ENCODE measurements at places on chromosomes 4 and X. TPM values are rescaled to one million over a fixed set of nuclear protein-coding genes. Genes with fewer than 3 reads are reported as not detected.

DNA sequence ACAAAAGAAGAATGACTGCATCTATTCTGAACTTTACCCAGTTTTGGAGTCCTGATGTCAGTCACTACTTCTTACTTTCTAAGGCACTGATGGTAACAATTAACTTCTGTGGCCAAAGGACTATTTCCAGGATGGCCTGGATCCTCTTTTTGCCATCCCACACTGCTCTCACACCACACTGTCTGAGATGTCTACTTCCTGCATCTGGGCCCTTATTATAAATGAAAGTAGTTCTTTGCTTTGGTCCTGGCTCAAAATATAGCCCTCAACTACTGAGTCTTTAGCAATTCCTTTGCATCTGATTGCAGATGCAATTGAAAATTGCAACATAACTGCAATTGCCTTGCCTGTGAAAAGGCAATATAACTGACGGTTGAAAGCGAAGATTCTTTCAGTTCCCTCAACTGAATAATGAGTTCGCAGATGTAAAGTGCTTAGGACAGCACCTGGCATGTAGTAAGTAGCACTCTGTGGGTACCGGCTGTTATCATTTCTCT is 44.2 kb downstream of the COQ2 start:
- no peak for DNase-seq

Gene SSX3
- not detected for total RNA-seq

DNA sequence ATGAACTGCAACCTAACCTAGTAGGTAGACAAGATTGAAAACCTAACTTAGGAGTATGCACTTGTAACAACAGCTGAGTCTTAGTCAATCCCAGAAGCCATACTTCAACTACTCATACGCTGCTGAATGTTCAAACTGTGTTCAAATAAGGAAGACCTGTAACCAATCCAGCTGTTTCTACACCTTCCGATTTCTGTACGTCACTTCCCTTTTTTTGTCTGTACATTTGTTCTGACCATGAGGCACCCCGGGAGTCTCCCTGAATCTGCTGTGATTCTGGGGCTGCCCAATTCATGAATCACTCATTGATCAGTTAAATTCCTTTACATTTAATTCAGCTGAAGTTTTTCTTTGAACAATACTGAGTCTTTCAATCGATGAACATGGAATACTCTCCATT is 89.5 kb downstream of the BMP3 start:
- DNase-seq, result no peak

DNA sequence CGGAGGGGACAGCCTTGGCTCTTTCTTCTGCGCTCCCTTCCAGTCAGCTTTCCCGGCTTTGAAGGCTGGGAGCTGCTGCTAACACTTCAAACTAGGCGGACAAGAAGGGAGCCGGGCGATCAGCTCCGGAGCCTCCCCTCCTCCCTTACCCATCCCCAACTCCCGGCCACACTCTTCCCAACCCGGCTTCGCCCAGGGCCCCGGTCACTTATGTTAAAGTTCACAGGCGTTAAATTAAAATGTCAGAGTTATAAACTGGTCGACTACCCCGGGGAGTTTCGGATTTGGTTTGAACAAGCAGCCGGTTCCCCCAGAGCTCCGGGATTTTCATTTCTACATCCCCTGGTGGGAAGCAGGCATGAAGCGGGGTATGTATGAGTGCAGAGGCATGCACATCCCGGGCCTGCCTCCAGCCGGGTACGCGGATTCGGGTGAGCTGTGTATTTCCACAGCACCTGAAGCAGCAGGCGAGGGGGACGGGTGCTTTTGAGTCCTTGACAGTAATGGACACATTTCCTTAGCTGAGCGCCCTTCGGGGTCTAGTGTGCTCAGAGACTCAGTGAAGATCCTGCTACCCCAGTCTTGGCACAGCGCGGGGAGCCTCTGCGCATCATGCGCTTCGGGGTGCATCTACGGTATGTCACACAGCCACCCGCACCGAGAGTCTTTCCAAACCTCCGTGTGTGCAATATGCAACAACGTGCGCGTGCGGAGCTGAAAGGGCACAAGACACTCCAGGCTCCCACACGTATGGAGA is 880 bp downstream of the UNC5C start:
- DNase-seq, result no peak

- DNase-seq, result no peak
Measured at GRCh38 chrX:46757593-46757992, 1.3 kb downstream of the SLC9A7 start.

Gene CXCL1
- 8.8 TPM for total RNA-seq

DNA sequence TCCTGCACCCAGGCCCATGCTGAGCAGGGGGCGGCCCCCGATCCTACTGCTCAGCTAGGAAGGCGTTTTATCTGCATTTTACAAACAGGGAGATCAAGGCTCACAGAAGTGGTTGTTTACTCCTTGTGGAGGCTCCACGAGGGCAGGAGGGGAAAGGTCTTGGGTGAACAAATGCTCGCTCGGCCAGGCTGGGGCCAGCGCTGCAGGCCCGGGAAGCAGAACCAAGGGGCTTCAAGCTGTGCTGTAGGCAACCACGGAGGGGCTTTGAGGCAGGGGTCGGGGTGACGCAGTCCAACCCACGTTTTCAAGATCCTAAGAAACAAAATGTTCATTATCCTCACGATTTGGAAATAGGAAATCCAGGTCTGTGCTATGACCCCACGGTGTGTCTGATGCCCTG is 125.8 kb downstream of the HMX1 start:
- DNase-seq, result peak; percentile 49

All from upper lobe of left lung (tissue), 6 donors.